Substantia nigra (tissue), 51 donors: ENCODE measurements at places on chromosomes 5 and 9.

DNA sequence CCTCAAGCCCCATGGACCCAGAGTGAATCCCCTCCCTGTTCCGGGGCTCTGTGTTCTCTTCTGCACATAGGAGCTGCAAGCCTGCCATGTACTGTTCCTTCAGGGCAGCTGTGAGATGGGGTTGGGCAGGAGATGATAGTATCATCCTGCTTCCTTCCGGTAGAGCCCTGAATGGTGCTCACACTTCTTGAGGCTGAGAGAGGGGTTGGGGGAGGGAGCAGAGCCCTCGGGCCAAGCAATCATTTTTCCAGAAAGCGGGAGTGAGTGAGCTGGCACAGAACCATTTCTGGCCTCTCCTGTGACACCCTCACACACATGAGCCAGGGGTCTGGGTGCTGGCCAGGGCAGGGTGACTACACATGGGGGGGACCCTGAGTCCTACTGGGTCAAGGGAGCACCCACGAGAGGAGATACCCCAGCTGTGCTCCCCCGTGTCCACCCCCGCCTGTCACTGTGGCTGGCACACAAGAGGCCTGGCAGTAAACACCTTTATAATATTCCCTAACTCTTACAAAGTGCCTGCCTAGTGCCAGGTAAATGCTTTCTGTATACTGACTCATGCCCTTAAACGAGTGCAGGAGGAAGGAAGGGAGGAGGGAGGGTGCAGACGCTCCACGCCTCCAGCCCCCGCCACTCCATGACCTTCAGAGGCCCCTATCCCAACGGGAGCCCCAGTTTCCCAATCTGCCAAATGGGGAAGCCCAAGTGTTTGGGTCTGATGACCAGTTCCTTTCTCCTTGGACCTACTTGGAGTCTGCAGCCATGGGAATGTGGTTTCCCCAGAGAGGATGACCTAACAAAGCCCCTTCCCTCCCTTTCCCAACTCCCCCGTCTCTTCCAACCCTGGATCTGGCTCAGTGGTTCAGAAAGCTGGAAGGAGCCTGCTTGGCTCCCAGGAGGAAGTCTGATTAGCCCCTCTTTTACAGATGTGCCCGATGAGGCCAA is 15.5 kb downstream of the AKNA start:
- DNase-seq, result no peak

- no peak for DNase-seq
Observed at GRCh38 chr5:148934895-148935400, 108.5 kb downstream of the ADRB2 start.

DNA sequence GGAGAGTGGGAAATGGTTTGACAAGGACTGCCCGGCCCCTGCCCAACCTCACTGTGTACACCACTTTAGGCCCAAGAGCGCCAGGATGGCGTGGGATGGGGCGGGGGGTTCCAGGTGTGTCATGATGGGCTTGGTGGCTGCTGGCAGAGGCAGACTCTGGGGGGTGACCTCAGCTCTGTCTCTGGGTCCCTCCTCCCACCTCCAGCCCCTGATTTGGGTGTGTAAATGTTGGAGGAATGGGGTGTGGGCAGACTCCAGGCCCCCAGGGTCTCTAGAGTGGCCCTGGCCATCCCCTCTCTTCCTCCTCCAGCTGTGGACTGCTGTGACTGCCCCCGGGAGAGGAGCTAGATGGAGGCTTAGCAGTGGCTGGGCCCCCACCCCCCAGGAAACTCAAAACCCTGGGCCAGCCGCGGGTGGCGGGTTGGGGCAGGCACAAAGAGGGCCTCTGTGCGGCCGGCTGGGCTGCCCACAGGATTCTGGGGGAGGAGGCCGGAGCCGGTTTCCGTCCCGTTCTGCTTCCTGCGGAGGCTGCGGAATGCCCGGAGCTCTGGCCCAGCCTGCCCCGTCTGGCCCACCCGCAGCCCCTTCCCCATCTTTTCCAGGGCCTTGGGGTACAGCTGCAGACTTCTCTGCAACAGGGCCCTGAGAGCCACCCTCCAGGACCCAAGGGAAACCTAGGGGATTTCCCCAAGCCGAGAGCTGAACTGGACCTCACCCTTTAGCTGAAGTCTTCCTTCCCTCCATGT is 23.1 kb downstream of the CXXC5 start:
- peak; percentile 83 for DNase-seq

- DNase-seq, result no peak
Observed at GRCh38 chr9:7037176-7037575, 279.4 kb downstream of the KDM4C start.

DNA sequence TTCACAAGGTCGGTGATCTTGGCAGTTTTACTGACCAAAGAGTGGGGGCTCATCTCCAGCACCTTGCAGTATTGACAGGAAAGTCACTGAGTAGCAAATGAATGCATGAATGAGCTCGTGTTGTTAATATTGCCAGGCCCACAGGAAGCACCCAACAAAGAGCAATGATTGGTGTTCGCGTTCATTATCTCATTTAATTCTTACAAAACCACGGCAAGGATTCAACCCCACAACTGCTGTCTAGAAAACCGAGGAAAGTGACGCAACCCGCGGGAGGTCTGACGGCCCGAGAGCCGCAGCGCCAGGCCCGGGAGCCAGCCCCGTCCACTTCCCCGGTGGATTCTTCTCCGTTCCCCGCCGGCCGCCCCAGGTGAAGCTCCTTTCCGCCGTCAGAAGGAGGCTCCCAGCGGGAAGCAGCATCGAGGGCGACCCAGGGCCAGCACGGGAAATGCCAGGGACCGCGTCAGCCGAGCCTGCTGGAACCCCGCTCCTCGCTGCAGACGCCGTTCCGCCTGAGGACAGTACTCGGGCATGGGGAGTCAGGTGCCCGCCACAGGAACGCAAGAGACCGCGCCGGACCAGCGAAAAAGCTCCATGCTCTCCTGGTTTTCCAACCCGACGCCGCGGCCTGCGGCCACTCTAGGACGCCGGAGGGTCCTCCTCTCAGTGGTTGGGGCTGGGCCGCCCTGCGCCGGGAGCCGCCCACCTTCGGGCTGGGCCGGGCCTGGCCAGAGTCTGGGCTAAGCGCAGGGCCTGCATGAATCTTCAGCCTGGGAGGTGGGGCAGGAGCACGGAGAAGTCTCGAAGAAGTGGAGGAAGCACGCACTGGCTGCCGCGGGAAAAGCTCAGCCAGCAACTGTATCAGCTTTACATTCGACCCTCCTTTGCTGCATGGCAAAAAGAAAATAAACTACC is 19.8 kb upstream of the FER start:
- peak; percentile 76 for DNase-seq

GRCh38 chr9:96071076-96071814 is 195.8 kb downstream of the ERCC6L2 start:
- DNase-seq, result no peak

DNA sequence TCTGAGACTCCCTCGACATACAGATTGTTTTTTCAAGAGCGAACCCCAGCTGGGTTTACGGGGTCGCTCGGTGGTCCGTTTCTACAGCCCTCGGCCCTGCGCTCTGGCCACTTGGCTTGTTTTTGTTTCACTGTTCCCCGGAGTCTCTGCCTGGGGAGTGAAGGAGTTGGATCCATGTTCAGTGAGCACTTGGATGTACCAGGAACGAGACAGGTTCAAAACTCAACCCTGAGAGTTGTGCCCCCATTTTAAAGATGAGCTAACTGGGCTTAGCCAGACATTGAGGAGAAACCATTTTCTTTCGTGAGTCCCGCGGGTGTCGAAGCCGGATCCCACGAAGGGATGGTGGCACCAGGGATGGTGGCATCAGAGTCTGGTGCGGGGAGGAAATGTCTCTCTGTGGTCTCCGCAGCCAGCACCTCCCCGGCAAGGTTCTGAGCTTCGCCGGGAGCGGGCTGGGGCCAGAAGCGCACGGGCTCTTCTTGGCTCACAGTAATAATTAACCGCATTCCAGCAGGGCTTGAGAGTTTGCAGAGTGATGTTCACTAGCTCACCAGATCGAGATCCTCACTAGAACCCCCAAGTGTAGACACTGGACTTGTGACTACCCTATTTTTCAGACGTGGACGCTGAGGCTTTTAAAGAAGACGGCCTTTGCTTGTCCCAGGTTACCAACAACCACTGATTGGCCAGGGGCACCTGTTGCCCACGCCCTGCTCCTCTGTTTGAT is 1.0 kb downstream of the MSX2 start:
- DNase-seq, result no peak

DNA sequence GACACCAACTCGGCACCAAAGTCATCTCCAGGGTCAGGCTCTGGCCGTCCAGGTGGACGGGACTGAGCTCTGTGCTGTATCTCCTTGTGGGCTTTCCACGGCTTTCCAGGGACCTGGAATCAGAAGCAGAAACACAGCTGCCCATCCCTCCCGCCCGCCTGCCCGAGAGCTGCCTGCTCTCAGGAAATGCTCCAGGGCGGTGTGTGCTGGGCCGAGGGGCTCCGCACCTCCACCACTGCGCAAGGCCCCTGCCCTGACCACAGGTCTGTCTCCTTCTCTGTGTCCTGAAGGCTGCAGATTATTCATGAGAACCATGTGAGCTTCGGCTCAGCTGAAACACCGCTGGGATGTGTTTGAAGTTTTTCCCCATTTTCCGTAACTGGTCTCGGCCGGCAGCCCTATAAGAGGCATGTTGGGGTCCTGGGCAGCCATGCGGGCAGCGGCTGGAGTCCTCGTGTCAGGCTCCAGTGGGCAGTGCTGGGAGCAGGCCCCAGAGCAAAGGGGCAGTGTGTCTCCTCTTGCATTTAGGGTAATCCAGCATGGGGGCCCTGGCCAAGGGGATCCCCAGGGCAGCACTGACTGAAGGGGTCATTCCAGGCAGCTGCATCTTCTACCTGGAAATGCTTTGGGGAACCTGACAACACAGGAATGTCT is 22.8 kb downstream of the NKD2 start:
- DNase-seq, result no peak
